Stomach (tissue), 19 donors: ENCODE measurements at places on chromosomes 16 and 17.

GRCh38 chr16:60166111-60166510 is 1432.0 kb upstream of the GOT2 start:
- no peak for DNase-seq

DNA sequence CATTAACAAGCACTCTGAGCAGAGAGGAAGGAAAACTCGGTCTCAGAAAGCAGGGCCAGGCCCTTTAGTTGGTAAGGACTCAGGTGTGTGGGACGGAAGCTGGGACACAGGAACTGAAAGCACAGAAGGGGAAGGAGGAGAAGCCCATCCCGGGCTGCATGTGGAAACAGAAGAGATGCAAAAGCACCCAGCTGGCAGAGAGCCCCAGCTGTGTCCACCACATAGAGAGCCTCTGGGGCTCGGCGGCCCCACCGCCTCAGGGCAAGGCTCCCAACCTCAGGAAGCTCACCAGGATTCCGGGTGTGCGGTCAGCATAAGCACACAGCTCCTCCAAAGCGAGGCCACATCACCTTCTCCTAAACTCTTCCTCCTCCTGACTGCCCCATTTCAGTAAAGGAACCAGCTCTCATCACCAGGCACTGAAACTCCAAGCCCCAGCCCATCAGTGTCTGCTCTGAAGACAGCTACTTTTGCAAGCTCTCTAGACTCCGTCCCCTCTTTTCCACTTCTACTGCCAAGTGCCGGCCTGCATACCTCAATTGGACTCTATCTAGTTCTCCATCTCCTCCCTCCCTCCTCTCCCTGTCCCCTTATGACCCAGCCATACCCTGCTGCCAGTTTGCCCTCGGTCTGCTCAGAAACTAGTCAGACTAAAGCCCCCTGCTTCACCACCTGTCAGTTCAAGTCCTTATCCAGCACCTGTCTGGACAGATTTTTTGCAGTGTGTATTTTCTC is 6.0 kb downstream of the ST3GAL2 start:
- DNase-seq: no peak

DNA sequence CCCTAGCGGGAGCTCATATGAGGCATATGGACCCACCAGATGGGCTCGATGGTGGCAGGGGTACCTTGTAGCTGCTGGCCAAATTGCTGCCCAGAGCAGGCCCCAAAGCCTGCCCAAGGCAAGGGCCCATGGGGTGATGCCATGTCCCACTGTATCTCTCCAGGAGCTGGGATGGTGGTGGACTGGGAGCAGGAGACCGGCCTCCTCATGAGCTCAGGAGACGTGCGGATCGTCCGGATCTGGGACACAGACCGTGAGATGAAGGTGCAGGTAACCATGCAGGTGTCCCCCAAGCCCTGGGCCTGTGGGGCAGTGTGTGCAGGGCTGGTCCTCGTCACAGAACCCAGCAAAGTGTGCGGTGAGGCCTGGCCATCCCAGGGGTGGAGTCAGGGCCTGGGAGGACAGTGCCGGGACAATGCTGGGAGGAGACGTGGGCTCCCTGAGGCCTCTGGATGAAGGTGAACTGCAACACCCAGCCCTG is 34.1 kb upstream of the CHMP6 start:
- no peak for DNase-seq

GRCh38 chr17:78154903-78155811 is 9.0 kb downstream of the C17orf99 start:
- peak; percentile 60 for DNase-seq

DNA sequence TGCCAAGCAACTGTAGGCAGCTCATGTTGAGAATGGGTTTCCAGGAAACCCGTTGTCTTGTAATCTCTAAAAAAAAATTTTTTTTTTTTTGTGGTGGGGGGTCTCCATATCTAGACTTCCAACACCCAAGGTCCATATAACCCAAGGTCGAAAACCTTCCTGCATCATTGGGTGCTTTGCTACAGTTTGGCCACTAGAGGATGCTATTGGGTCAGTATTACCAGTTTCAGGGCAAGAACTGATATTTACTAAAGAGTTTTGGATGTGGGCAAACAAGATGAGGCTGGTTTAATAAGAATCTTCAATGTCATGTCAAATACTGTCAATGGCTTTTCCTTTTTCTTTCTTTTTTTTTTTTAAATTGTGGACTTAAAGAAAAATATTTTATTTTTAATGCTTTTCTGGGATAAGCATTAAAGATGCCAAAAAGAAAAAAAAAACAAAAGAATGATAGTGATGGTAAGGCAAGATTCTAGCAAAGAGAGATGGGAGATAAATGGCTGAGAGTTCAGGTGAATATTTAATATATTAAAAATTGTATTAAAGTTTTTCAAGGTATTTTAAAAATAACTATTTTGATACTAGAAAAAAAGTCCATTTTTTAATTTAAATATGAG is 62.2 kb downstream of the DHRS7C start:
- DNase-seq: no peak

GRCh38 chr17:68035131-68035522 is 408 bp upstream of the KPNA2 start:
- DNase-seq: peak; percentile 94

GRCh38 chr16:89920723-89921122 is 2.1 kb downstream of the MC1R start:
- no peak for DNase-seq

- DNase-seq: no peak
Observed at GRCh38 chr17:75321506-75321905, 32.3 kb upstream of the SLC25A19 start.

- DNase-seq: no peak
Observed at GRCh38 chr17:38560503-38561318, 45.0 kb downstream of the SRCIN1 start.
